SJCRH30 (cell line): ENCODE measurements at places on chromosomes 11 and 22.

DNA sequence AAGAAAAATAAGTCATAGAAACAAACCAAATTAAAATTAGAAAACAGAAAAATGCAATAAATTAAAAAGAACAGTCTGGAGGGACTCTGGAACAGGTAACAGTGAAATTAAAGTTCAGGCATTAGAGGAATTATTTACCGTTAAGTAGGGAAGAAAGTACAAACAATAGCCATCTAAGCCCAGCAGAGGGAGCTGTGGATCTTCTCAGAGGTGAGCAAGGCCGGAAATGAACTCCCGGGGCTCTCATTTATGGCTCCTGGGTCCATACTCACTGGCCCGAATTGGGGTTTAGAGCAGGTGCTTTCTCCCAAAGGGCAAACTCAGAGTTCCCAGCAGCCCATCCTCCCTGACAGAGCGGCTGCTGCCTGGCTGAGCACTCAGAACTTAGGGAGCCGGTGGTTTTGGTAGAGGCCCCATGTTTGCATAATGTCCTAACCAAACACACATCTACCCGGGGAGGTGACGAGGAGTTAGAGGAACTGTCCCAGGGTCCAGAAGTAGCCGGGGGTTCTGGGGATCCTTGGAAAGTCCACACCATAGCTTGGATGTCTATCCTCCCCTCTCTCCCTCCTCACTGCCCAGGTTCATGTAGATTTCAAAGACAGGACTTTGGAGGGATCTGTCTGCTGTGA is 87.8 kb upstream of the VPREB1 start:
- DNase-seq, result peak; percentile 78

DNA sequence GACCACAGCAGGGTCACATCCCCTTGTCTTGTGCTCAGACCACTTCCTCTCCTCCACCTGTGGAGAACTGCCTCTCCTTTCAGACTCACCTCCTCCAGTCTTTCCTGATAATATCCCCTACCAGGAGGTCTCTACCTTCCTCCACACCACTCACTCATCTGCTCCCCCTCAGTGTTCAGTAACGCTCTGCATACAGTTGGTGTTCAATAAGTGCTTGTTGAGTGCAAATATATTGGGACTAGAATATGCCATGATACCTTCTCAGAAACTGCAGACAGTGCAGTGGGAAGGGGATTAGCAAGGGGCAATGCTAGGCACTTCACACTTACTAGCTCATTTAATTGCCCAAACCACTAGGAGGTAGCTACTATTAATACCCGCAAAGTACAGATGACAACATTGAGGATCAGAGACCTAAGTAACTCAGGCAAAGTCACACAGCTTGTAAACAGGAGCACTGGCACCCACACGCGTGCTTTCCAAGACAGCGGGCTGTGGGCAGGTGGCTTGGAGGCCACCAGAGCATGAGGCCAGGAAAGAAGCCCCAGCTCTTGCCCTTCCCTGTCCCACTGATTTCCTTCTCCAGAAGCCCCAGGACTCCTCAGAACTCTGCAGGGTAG is 8.1 kb upstream of the PDE2A start:
- DNase-seq, result no peak

DNA sequence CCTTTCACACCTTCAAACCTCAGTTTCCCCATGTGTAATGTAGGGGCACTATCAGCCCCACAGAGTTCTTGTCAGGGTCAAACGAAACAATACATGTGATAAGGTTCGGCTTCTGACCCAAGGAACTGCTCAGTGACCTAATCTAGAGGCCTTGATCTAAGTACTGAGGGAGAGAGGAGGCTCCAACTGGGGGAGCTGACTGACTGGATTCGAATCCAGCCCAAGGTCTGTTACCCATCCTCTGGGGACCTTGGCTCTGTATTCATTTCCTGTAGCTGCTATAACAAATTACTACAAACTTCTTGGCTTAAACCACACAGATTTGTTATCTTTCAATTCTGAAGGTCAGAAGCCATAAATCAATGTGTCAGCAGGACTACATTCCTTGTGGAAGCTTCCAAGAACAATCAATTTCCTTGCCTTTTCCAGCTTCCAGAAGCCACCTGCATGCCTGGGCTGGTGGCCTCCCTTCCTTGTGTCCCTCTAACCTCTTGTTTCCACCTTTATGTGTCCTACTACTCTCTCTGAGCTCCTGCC is 10.7 kb upstream of the ANAPC15 start:
- no peak for DNase-seq

- no peak for DNase-seq
These were observed 8.8 kb downstream of the POU2F3 start for GRCh38 chr11:120248551-120249278.

DNA sequence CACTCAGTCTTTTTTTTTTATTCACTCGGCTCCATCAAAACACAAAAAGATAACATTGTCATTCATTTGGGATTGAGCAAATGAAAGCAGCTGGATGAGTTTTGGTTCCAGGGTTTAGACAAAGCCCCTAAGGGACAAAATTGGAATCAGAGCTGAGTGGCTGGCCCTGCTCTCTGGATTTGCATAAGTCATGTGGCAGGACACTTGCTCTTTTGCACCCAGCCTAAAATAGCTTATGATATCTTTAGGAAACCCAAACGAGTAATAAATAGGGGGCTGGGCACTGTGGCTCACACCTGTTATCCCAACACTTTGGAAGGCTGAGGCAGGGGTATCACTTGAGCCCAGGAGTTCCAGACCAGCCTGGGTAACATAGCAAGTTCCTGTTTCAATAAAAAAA is 11.0 kb upstream of the TMEM121B start:
- DNase-seq, result peak; percentile 41

- DNase-seq, result no peak
These were observed 712 bp downstream of the UPK3A start for GRCh38 chr22:45285263-45286058.

- no peak for DNase-seq
These were observed 19.4 kb downstream of the MED15 start for GRCh38 chr22:20526628-20527355.

GRCh38 chr11:73889019-73889418 is 12.2 kb downstream of the PAAF1 start:
- no peak for DNase-seq

DNA sequence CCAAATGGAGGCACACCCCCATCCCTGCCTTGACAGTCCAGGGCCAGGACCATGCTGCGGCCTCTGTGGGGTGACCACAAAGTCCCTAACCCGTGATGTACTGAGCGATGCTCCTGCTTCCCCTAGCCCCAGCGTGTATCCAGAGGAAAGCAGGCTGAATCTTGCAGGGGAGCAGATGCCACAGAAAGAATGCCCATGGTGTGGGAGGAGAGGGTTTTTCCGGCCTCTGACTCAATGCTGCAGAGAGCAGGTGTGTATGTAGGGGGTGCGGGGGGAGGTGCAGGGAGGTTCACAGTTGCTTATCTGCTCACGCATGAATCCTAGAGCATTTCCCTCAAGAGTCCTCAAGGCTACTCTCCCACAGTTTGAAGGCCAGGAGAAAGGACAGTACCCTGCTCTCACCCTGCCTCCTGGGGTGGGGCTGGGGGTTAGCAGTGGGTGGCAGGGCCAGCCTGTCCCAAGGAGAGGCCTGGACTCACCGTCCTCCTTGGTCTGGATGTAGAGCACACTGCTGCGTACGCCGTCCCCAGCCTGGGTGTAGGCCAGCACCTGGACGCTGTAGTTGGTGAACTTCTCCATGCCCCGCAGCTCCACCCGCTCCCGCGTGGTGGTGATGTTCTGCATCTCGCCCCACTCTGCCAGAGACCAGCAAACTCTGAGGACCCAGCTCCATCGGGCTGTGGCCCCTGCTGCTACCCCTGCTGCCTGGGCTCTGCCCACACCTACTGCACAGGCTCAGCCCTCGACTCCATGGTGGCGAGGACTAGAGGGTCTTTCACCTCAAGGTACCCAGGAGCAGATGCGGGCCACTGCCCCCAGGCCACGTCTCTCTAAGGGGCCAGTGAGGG is 130.8 kb downstream of the CEP164 start:
- peak; percentile 26 for DNase-seq

DNA sequence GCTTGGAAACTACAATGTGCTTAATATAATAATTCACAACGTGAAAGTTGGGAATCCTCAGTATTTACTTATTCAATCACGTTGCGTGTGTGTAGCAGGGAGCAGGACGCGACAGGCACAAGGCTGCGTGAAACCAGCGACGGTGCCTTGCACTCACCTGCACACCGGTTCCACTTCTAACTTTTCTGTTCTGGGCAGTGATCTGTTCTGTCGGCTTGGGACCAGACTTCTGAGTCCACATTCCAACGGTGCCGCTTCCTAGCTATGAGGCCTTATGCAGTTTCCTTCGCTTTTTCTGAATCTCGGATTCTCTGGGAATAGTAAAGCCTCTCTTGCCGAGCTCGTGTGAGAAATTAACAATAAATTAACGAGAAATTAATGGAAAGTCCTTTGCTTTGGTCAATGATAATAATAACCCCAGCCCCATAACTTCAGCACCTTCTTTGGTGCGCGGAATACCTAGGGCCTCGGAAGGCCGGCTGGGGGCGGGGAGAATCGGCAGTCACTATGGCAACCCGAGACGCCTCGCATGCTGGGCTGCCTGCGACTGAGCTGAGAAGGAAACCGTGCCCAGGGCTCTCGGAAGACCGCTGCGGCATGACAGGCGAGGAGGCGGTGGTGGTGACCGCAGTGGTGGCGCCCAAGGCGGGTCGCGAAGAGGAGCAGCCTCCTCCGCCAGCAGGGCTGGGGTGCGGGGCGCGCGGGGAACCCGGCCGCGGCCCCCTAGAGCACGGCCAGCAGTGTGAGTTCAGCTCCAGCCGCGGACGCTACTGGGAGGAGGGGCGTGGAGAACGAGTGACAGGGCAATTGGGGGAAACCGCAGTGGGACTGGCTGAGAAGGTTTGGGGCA is at the start of gene C11orf97:
Gene C11orf97 (plus strand): TSS at position 530 of the 850 bp plus-strand sequence. CDS start 68 bp downstream, at position 598.
- peak; percentile 53 for DNase-seq

- DNase-seq, result no peak
These were observed 59.8 kb downstream of the KDM2A start for GRCh38 chr11:67178878-67179277.

GRCh38 chr11:114776956-114777355 is 98.6 kb downstream of the NXPE2 start:
- DNase-seq, result no peak

DNA sequence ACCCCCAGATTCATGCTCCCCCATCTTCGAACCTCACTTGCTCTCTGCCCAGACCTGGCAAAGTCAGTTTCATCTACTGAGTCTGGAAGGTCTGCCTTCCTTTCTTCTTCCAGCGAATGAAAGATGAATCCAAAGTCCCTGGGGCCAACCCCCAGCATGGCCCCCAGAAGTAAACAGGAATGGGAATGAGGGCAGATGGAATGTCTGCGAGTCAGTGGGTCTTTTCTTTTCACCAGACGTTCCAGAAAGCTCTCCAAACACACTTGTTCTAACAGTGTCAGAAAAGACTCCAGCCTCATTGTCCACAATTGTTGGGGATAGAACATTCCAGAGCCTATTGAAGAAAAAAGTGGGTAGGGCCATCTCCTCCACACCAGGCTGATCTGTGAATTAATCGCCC is 28.6 kb downstream of the RIBC2 start:
- DNase-seq, result no peak
